Memory B cell (primary cell): ENCODE measurements at places on chromosomes 12 and 14.

DNA sequence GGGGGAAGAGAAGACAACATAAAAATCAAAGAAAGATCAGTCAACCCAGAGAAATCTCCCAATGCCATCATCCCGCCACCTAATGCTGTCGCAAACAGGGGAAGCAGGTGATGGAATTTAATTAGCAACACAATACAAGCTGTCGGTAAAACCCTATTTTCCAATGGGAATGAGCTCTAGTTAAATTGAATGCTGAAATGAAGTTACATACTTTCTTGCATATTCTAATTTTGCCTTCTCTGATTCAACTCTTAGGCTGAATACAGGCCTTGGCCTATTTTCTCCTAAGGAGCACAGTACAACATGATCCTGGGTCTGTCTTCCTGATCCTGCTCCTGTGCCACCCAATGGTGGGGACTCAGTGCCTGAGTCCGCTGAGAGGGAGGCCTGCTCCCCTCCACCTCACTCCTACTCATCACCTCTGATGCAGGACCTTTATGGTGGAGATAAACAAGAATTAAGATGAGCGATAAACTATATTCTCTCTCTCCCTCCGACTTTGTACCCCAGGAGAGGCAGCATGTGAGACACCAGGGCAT, 238.8 kb downstream of the GXYLT1 start:
- H3K4me3 ChIP-seq, result no peak overlapping the region
- no peak overlapping the region for H3K27ac ChIP-seq
- H3K27me3 ChIP-seq, result peaks cover 2% of the 10 kb centered on the region
- no peak for DNase-seq

GRCh38 chr12:47983541-47984115, 20.2 kb downstream of the TMEM106C start:
- no peak for DNase-seq
- H3K27me3 ChIP-seq, result peaks cover 11% of the 10 kb centered on the region
- no peaks in the 10 kb centered on the region for H3K36me3 ChIP-seq
- no peak overlapping the region for H3K27ac ChIP-seq
- no peak overlapping the region for H3K4me3 ChIP-seq

DNA sequence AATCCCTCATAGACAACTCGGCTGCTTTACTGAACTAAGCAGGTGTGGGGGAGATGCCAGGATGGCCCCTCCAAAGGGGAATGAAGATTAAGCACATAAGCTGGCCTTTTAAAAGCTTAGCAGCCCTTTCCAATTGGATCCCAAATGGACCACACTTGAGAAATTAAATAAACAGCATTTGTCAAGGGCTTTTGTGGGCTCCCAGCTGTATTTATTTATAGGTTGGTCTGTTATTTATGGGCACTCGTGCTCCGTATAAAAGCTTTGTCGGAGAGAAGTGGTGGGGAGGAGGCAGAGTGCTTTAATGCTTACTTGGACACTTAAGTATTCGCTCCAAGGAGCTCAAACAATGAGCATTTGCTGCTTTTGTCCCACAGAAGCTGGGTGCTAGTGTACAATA, 580.2 kb downstream of the MED13L start:
- DNase-seq, result no peak
- H3K27ac ChIP-seq, result no peak overlapping the region
- H3K36me3 ChIP-seq, result no peaks in the 10 kb centered on the region
- H3K4me3 ChIP-seq, result no peak overlapping the region

DNA sequence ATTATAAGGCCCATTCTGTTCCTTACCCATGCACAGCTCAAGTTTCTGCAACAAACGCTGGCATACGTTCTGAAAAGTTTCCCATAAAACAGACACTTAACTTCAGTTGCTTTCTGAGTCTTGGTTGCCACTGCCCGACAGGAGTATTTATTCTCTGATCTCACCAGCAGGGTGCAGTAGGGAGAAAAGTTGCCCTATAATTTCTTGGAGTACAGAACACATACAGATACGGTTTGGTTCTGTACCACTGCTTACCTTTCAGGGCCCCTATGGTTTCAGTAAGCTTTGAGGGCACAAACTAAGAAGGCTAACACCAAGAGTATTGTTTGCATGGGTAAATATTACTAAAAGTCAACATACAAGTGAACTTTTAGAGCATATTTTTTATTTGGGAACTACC, 77.9 kb downstream of the SPATA7 start:
- H3K4me3 ChIP-seq, result no peak overlapping the region
- H3K4me1 ChIP-seq, result no peaks in the 10 kb centered on the region
- peaks cover 20% of the 10 kb centered on the region for H3K36me3 ChIP-seq
- H3K27me3 ChIP-seq, result no peaks in the 10 kb centered on the region

DNA sequence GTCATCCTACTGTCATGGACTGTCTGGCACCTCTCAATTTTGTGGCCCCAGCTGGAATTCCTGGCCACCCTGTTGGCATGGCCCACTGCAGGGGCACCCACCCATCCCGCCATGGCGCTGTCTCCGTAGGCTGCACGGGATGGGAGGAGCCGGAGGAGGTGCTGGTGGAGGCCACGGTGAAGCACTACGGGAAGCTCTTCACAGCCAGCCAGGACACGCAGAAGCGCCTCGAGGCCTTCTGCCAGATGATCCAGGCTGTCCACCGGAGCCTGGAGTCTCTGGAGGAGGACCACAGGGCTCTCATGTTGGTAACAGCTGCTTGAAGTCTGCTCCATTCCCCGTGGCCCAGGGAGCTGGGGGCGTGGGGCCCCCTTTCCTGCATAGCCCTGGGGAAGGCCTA, 3.9 kb downstream of the CCDC197 start:
- no peak for DNase-seq
- H3K36me3 ChIP-seq, result no peaks in the 10 kb centered on the region
- H3K27ac ChIP-seq, result no peak overlapping the region

DNA sequence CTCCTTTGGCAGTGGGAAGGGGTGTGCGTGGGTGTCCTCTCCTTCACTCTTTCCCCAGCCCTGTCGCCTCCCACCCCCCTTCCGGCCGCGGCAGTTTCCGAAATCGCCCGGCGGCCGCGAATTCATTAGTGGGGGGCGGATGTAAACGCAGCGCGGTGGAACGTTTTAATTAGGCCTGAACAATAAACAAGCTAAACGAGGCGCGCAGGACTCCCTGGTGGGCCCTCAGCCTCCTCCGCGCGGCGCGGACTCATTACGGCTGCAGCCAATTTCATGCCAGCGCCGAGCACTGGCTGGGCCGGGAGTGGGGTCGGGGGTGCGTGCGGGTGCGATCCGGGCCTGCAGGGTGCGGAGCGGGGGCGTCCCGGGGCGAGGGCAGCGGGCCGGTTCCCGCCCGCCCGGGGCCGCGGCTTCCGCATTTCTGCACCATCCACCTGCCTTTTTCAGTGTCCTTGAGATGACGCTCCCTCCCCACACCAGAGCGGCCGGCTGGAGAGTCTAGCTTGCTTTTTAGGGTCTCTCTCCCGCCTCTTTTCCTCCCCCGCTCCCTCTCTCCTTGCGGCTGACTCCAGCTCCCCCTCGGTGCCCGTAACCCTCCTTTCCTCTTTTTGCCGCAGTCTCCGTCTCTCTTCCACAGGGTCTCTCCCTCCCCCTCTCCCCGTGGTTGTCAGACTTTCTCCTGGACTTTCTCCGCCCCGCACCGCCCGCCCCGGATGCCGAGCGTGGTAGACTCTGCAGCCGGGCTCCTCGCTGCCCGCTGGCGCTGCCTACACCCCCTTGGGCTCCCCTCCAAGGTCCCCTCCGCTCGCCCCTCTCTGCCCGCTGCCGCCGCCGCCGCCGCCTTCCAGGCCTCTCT, at the start of gene CISTR:
TSS of gene CISTR (minus strand) at position 644 of the 856 bp plus-strand sequence.
- H3K4me3 ChIP-seq, result no peak within 1 kb of the TSS
- peaks cover 5% of the 10 kb centered on the region for H3K27me3 ChIP-seq
- no peak for DNase-seq
- H3K36me3 ChIP-seq, result no peaks in the 10 kb centered on the region

DNA sequence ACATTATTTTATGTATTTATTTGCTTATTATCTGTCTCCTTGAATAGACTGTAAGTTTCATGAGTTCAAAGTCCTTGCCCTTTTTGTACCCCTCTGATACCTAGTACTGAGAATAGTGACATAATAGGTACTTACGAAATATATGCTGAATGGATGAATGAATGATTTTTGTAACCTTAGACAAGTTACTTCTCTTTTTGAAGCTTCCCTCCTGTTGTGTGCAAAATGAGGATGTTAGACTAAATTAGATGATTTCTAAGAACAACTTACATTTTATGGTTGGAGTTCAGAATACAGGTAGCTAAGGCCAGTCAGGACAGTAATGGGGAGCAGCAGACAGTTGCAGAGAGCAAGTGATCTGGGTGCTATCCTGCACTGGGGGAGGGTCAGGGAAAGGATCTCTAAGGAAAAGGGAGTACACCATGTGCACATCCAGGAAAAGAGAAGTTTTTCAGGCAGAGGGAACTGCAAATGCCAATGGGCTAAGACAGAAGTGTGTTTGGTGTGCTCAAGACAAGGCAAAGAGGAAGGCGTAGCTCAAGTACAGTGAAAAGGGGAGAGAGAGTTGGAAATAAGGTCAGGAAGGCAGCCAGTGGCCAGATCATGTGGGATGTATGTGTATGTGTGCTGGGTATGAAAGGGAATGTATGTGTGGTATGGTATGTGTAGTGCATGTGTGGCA, 59.4 kb upstream of the AMIGO2 start:
- H3K36me3 ChIP-seq, result peaks cover 34% of the 10 kb centered on the region
- DNase-seq, result no peak
- peak overlapping the region; percentile 0 for H3K27ac ChIP-seq
- H3K27me3 ChIP-seq, result no peaks in the 10 kb centered on the region

GRCh38 chr14:37145395-37145794, 27.0 kb downstream of the SLC25A21 start:
- DNase-seq, result no peak
- H3K27me3 ChIP-seq, result no peaks in the 10 kb centered on the region
- H3K4me1 ChIP-seq, result no peaks in the 10 kb centered on the region
- no peaks in the 10 kb centered on the region for H3K36me3 ChIP-seq

DNA sequence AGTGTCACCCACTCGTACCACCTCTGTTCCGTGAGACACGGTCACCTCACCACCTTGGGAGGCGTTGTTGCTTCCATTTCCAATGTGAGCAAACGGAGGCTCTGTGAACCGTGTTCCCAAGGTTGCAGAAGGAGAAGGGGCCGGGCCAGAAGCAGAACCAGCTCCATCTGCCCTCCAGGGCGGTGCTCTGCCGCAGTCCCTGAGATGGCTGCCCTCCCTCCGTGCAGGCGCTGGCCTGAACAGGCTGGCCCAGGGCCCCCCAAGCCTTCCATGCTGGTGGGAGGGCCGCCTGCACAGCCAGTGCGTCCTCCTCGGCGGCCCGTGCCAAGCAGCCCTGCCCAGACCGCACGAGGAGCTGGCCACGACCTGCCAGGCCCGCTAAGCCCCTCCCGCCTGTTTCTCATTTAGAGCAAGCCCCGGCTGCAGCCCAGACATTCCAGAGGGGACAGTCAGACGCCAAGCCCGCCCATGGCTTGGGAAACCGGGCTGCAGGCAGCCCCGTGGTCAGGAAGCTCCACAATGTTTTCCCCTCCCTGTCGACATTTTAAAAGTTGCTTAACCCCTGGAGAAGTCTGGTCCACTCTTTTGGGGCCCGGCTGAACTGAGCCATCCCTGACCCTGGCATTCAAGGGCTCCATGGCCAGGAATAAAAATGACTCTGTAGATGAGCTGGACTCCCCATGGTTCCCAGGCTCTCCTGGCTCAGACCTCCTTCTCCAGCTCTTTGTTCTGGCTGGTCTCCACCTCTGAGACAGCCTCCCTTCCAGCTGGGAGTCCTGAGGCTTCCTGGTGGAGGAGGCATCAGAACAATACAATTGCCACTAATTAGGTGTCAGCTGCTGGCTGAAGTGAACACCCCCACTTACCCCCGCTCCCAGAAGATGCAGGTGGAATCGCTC, 236.0 kb downstream of the BCL11B start:
- no peaks in the 10 kb centered on the region for H3K36me3 ChIP-seq
- H3K4me1 ChIP-seq, result no peaks in the 10 kb centered on the region
- no peak overlapping the region for H3K27ac ChIP-seq
- H3K4me3 ChIP-seq, result no peak overlapping the region
- no peaks in the 10 kb centered on the region for H3K27me3 ChIP-seq
- no peak for DNase-seq

- peaks cover 15% of the 10 kb centered on the region for H3K36me3 ChIP-seq
- no peak overlapping the region for H3K27ac ChIP-seq
- H3K4me1 ChIP-seq, result no peaks in the 10 kb centered on the region
Observed at GRCh38 chr14:35576856-35577255, 42.9 kb downstream of the INSM2 start.

GRCh38 chr12:31508436-31509150, 82.3 kb downstream of the DENND5B start:
- peaks cover 10% of the 10 kb centered on the region for H3K36me3 ChIP-seq
- peaks cover 16% of the 10 kb centered on the region for H3K4me1 ChIP-seq
- H3K27me3 ChIP-seq, result no peaks in the 10 kb centered on the region
- DNase-seq, result no peak

DNA sequence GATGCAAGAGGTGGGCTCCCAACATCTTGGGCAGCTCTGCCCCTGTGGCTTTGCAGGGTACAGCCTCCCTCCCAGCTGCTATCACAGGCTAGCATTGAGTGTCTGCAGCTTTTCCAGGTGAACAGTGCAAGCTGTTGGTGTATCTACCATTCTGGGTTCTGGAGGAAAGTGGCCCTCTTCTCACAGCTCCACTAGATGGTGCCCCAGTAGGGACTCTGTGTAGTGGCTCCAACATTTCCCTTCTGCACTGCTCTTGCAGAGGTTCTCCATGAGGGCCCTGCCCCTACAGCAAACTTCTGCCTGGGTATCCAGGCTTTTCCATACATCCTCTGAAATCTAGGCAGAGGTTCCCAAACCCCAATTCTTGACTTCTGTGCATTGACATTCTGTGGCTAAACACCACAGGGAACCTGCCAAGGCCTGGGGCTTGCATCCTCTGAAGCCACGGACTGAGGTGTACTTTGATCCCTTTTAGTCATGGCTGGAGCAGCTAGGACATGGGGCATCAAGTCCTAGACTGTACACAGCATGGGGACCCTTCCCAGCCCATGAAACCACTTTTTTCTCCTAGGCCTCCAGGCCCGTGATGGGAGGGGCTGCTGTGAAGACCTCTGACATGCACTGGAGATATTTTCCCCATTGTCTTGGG, 24.0 kb upstream of the SLC38A1 start:
- H3K4me3 ChIP-seq, result no peak overlapping the region
- H3K36me3 ChIP-seq, result peaks cover 6% of the 10 kb centered on the region
- H3K4me1 ChIP-seq, result peaks cover 9% of the 10 kb centered on the region
- no peak overlapping the region for H3K27ac ChIP-seq
- H3K27me3 ChIP-seq, result no peaks in the 10 kb centered on the region

DNA sequence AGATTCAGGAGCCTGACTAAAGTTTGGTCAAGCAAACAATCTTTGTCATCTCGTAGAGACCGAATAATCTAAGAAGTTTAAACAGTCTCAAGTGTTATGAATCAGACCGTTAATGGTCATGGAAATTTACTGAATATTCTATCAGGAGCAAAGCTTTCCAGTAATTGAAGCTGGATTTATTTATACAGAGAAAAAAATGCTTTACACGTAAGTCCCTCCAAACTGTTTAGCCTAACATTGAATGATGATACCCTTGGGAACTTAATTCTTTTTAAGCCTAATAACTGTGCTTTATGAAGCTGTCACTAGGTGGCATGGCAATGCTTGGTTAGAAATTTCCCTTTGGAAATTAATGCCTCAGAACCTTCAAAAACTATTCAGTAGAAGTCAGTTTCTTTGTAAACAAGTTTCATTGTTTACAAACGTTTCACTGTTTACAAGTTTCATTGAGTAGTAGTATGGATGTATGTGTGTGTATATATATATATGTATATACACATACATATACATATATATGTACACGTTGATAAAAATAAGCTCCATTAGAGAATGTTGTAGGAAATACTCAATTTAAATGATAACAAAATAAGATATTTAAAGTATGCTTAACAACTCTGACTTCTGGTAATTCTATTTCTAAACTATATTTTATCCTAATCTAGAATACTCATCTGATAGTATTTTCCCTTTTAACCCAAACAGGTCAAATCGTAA, 32.1 kb downstream of the DEPDC4 start:
- H3K4me3 ChIP-seq, result no peak overlapping the region
- H3K27ac ChIP-seq, result no peak overlapping the region
- H3K4me1 ChIP-seq, result no peaks in the 10 kb centered on the region
- H3K36me3 ChIP-seq, result no peaks in the 10 kb centered on the region
- DNase-seq, result peak; percentile 7
